NCI-H69 (cell line): ENCODE measurements at places on chromosomes 4 and X.

DNA sequence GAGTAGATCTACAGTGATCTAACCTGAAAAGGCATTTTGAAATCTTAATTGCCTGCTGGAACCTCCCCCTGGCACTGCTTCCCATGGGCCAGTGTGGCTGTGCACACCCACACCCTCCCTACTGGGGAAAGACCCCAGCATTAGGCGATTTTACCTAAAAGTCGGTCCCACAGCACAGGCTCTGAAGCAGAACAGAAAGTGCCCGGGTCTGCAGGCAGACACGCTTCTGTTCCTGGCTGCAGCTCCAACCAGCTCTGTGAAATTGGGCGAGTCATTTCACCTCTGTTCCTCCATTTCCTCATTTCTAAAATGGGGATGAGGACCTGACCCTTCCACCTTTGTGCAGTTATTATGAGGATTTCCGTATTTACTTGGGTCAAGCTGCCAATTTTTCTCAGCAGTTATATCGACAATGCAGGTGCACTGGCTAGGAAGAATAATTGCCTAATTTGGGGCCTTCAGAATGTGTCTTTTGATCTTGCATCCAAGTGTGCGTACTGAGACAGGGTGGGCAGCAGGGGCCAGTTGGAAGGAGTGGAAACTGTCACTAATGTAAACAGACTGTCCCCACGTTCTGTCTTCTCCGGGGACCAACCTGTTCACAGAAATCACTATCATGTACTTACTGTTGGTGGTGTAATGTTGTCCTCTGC lies 7.1 kb downstream of the KLF3 start:
- peak; percentile 56 for DNase-seq

GRCh38 chr4:24570172-24570571 lies 14.2 kb downstream of the DHX15 start:
- DNase-seq, result no peak

GRCh38 chrX:129980001-129980401 lies 2.4 kb upstream of the BCORL1 start:
- peak; percentile 7 for DNase-seq

GRCh38 chr4:100288161-100288560 lies 97.9 kb upstream of the DDIT4L start:
- DNase-seq, result peak; percentile 9

DNA sequence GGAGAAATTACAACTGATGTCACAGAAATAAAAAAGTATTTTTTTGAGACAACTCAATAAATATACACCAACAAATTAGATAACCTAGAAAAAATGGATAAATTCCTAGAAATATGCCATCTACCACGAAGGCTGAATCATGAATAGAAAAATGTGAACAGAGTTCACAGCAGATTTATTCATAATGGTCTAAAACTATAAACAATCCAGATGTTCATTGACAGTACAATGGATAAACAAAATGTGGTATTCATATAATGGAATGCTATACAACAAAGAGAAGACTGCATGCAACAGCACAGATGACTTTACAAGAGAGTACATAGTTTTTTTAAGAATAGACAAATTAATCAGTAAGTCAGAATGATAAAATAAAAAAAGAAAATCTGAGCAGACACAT lies 55.2 kb downstream of the CLOCK start:
- DNase-seq, result no peak

GRCh38 chr4:10302096-10302495 lies 155.1 kb downstream of the ZNF518B start:
- DNase-seq, result no peak

- no peak for DNase-seq
Measured at GRCh38 chr4:106601519-106601918, 232.9 kb upstream of the GIMD1 start.

DNA sequence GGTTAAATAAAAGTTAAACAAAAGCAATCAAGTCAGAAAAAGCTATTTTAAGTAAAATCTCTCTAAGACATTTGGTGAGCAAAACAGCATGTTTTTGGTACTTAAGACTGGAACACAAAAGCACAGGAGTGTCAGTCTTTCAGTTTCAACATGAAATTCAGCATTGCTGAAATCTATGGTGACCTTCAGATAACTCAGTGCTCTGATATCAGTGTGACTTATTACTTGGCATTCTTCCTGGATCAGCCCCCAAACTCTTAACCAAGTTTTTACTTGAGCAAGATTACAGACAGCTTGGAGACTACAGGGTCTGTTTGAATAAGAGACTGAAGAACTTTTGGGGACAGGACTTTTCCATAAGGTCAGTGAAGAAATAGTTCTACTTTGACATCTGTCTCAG lies 437.2 kb downstream of the RAPGEF2 start:
- DNase-seq, result no peak

- no peak for DNase-seq
Measured at GRCh38 chr4:183396227-183396637, 48.2 kb upstream of the CDKN2AIP start.

DNA sequence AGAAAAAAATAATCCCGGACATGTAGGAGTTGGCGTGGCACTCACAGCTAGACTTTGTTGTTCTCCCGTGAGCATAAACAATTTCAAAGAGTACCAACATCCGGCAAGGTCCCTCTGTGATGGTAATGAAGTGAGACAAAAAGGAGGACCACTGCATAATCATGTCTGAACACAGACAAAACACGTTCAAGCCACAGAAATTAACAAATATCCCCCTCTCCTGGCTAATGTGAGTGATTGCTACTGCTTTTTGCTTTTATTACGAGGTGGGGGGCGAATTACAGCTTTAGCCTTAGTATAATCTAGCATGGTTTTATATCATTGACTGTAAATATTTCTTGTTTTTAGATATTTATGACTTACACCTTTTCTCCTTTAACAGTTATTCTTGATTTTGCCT lies 118.5 kb downstream of the PLS3 start:
- peak; percentile 66 for DNase-seq

GRCh38 chr4:139732991-139733570 lies 67.5 kb downstream of the MGST2 start:
- no peak for DNase-seq

- no peak for DNase-seq
Measured at GRCh38 chr4:145755802-145756201, 75.9 kb downstream of the C4orf51 start.

DNA sequence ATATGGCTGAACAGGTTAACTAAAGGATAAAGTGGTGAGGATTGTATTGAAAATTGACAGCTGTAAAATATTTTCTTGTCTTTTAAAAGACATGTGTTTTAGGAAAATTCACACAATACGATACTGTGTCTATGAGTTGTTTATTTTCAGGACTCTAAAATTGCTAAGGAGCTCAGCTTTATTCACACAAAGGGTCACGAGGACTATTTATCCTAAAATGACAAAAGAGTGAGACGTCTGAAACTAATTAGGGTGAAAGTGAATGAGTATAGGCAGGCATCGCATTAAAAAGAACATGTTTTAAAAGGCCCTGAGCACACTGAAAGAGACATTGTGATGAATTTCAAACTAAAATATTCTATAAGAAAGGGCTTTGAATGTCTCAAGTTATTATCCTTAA lies 304.7 kb downstream of the SH2D1A start:
- DNase-seq, result peak; percentile 88

GRCh38 chr4:7800410-7800809 lies 139.3 kb downstream of the AFAP1 start:
- no peak for DNase-seq

GRCh38 chrX:150365051-150365989 lies 2.2 kb downstream of the MAMLD1 start:
- peak; percentile 61 for DNase-seq

DNA sequence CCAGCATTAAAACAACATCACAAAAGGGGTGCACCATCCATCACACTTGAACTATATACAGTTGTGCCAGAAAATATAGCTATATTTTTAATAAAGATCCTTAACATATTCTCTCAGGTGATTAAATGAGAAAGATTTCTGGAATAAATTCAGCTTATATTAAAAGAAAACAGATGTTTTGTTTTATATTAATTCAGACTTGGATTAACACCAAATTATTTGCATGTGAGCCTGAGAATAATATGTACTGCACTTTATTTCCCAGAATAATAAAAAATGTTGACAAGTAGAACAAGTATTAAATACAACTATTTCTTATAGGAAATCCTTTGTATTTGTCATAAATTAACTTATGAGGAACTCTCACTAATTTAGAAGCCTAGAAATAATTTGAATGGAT lies 1467.4 kb downstream of the RAPGEF2 start:
- no peak for DNase-seq

DNA sequence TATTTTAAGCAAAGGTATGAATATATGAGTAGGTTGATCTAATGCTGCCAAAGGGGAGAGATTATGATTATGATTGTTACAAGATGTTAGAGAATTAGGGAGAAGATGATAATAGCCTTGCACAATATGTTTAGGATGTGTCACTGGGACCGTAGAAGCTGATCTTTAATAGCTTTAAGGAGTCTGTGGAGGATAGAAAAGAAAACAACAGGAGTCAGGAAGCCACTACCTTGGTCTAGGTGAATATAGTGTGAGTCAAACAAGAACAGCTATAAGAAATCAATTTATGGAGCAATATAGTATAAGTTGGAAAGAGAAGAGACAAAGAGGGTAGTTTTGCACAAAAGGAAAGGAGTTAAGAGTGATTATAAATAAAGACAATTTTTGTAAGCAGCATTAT lies 232.7 kb downstream of the FSTL5 start:
- DNase-seq, result peak; percentile 24

DNA sequence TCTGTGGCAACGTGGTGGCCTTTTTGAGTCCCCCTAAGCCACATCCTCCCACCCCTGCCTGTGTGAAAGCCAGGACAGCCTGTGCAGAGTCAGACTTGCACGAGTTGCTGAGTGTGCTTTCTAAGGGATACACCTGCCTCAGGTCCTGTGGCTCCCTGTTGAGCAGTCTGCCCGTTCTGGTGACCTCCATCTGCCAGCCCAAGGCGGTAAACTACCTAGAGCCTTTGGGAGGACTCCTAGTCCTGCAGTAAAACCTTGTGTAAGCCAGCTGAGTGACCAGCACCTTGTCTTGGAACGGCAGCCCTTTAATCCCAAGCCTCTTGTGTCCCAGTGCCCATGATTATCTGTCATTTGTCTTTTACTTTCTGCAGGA lies 69.3 kb downstream of the NBDY start:
- DNase-seq, result no peak

DNA sequence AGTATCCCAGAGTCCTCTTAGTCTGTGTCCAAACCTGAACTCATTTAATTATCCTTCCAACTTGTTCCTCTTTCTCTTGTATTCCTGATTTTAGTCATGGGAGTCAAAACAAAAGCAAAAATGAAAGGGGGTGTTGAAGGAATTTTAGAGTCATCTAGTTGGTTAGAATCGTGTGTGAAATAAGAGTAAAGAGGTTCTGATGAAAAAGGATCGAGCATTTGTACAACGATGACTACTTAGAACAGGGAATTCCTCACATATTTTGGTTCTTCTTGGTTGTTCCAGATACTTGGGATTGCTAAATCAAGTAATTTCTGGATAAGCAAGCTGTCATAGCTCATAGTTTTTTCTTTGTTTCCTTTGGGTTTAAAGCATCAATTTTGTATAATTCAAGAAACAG lies 194.4 kb downstream of the BCOR start:
- no peak for DNase-seq

DNA sequence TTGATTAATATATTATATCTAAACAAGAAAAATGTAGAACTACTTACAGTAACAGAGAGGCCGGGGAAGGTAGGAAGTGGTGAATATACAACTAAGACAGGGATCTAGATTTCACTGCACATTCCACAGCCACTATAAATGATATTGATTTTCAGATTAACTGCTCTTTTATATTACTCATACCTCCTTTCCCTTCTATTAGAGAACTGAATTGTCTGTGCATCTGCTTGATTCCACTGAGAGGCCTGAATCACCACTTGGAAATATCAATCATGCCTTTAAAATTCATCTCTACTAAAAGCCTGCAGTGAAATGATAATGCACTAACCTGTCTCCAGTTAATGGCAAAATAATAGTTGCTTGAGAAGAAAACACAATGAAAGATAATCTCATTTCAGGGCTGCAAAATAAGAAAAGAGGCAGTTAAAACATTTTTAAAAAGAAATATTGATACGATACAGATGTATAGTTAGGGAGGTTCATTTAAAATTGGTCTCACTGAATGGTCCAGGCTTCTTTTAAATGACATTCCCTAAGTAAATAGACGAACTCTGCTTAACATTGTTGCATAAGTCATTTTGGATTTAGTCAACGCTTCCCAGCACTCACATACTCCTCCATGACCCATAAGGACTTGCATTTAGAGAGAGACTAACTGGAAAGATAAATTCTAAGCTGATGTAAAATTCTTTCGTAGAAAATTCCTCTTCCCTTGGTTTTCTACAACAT lies 3.8 kb downstream of the ANTXR2 start:
- DNase-seq, result no peak

DNA sequence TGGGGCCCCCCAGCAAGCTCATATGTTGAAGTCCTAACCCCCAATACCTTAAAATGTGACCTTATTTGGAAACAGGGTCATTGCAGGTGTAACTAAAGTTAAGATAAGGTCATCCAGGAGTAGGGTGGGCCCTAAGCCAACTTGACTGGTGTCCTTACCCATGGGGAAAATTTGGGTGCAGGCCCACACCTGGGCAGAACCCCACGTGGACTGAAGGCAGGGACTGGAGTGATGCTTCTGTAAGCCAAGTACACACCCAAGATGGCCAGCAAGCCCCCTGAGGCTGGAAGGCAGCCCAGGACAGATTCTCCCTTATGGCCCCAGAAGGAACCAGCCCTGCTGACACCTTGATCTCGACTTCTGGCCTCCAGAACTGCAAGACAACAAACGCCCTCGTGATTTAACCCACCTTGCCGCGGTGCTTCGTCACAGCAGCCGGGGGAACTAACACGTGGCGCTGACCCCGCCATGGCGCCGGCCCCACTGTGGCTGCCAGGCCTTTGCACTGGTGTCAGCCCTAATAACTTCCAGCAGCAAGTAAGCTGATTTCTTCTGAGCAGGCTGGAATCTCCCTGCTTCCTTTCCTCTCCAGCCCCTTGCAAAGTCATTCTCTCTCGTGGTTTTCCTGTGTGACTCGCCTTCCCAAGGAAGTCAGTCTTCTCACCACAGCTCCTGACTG lies 23.2 kb upstream of the MXD4 start:
- no peak for DNase-seq

- DNase-seq, result no peak
Measured at GRCh38 chrX:84078991-84079390, 109.0 kb downstream of the RPS6KA6 start.

- no peak for DNase-seq
Measured at GRCh38 chr4:10158333-10158942, 41.8 kb upstream of the WDR1 start.

- DNase-seq, result peak; percentile 96
Measured at GRCh38 chrX:117969328-117969727, 147.3 kb downstream of the KLHL13 start.

GRCh38 chr4:123866796-123867195 lies 470.2 kb downstream of the SPRY1 start:
- no peak for DNase-seq

DNA sequence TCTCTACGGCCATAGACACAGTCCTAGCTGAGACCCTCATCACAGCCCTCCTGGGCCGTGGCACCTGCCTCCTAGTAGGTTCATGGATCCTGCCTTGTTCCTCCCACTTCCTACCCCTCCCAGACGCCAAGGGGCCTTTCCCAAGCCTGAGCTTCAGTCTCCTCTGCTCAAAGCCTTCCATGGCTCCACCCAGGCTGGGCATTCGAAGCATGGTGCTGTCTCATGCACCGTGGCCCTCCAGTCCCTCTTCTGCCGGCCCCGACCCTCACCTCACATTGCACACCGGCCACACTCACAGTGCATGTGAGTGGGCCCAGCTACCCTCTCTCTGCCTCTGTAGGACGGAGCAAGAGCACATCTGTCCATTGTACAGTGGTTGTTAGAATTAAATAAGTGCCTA lies 21.7 kb upstream of the KIAA0232 start:
- no peak for DNase-seq
